Lung microvascular endothelial cell (primary cell): ENCODE measurements at places on chromosomes 2 and 18. TPM values are rescaled to one million over a fixed set of nuclear protein-coding genes. Genes with fewer than 3 reads are reported as not detected.

DUSP11 gene
- 16.6 and 19.8 TPM in 2 replicates for total RNA-seq

GBX2 gene
- under 0.01 and 2.0 TPM in 2 replicates for total RNA-seq

CRYGD gene
- not detected in 2 replicates for total RNA-seq

RTP5 gene
- not detected in 2 replicates for total RNA-seq

GALM gene
- total RNA-seq: 4.1 and 4.4 TPM in 2 replicates

GRCh38 chr18:73768043-73768442 is 379.6 kb downstream of the FBXO15 start:
- DNase-seq: no peak

DNA sequence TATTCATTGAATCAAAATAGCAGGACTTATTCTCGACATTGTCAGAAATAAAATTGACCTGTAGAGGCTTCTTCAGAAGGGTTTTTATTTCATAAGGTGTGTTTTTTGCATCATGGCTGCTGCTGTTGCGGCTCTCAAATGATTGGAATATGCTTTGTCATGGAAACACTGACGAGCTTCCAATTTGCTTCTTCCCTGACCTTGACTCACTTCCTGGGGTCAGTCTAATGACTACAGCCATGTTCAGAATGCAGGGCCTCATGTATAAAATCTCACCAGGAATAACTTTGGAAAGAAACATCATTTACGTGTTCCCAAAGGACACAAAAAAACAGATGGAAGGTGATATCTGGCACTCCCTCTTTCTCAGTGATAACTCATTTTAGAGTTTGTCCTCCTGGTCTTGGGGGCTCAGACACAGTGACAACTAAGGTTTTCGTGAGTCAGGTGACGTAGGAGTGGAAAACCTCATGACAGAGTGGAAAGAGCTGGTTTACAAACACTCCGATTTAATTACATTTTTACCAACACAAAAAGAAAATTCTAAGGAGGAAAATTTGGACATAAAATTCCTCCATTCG is 467.0 kb upstream of the RAB12 start:
- peak; percentile 91 for DNase-seq

GRCh38 chr2:80815259-80815658 is 510.7 kb upstream of the LRRTM1 start:
- no peak for DNase-seq

GRCh38 chr2:68737711-68738110 is 3.1 kb downstream of the ARHGAP25 start:
- no peak for DNase-seq

GRCh38 chr2:16971722-16972234 is 306.1 kb upstream of the CYRIA start:
- DNase-seq: no peak

- DNase-seq: no peak
Observed at GRCh38 chr2:157971702-157972101, 95.6 kb upstream of the ACVR1 start.

GRCh38 chr2:60486067-60486466 is 67.4 kb downstream of the BCL11A start:
- no peak for DNase-seq

DNA sequence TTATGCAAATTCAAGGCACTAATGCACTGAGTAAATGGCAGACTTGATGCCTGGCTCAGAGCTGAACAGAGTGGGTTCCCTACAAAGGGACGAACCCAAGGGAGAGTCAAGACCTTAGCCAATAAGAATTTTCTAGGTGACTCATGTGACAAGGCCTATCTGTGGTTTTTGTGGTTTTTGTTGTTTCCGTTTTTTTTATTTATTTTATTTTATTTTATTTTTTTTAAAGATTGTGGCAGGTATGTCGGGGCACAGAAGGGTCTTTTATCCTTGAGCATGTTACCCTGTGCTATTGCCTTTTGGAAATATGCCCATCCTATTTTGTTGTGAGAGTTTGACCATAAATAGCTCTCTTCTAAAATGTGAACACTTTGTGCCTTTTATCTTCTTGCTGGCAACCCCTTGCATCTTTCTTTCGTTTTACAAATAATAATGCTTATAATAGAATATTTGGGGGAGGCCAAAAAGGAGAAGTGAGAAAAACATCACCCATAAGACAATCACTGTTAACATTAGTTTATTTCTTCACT is 113.4 kb upstream of the AQP4 start:
- DNase-seq: no peak

DNA sequence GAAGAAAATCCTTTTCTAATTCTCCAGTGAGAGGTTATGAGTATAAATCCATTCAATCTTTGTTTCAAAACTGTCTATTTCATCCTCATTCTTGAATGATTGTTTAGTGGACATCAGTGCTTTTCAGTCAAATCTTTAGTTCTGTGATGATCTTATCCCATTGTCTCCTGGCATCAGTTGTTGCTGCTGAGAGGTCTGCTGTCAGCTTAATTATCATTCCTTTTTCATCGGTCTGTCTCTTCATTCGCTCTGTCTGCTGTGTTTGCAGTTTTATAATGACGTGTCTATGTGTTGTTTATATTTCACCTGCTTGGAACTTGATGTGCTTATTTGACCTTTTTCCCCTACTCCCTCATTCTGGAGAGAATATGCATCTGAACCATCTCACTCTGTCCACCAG is 69.2 kb upstream of the GLI2 start:
- no peak for DNase-seq

GRCh38 chr2:172223601-172224054 is 120.9 kb upstream of the DLX2 start:
- DNase-seq: no peak

DNA sequence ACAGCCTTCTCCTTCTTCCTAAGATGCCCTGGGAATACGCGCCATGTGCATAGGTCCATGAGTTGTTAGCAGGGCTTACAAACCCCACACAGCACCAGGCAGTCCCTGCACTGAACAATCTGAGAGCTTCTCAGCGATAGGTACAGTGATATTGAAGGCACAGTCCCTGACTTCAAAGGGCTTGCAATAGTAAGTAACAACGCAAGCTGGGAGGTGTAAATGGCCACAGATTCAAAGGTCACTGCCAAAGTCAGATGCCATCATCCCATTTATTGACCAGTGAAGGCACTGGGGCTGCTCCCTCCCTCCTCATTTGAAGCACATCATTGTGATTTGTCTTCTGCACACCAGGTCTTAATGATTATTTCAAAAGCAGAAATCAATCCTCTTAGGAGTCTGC is 541 bp upstream of the SCYGR3 start:
- no peak for DNase-seq

GRCh38 chr2:145012806-145013205 is 492.9 kb upstream of the ZEB2 start:
- no peak for DNase-seq

DNA sequence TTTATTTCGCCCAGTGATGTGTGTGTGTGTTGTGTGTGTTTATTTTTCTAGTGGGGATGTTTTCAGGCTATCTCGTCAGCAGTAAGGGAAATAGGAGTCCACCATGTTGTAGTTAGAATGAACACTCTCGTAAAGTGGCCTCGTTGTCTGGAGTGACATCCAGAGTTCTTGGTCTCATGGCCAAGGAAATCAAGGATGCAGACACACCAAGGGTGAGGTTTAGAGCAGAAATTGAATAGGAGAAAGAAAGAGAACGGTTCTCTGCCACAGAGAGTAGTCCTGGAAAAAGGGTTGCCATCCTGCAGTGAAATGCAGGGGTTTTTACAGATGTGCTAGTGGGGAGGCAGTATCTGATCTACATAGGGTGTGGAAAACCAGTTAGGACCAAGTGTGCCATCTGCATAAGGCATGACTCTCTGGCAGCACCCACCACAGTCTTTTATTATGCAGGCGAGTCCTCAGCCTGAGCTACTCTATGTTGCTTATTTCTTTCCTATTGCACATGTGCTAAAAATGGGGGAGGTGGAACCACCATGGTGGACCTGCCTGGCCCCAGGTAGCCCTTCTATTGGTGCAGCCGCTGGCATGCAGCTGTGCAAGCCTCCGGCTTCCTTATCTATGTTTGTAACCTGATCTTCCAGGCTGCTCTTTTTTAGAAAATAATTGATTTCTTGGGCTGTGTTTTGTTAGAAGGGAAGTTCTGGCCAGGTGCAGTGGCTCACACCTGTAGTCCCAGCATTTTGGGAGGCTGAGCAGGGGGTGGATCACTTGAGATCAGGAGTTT is 23.2 kb downstream of the RALB start:
- DNase-seq: no peak

DNA sequence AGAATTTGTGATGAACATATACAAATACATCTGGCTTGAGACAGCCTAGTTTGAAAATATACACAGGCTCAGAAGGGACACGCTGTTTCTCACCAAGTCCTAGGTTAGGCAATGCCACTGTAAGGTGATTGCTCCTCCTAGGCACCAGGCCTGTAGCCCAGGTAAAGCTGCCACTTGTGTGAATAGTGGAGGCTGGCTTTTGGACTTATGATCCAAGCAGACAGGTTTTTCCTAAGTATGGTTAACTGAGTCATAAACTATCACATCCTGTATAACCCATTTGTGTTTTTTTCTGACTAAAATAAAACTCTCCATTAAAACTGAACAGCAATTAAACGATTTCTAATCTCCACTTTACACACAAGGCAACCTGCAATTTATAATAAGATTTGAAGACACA is 81.0 kb downstream of the SEMA4F start:
- peak; percentile 4 for DNase-seq

DNA sequence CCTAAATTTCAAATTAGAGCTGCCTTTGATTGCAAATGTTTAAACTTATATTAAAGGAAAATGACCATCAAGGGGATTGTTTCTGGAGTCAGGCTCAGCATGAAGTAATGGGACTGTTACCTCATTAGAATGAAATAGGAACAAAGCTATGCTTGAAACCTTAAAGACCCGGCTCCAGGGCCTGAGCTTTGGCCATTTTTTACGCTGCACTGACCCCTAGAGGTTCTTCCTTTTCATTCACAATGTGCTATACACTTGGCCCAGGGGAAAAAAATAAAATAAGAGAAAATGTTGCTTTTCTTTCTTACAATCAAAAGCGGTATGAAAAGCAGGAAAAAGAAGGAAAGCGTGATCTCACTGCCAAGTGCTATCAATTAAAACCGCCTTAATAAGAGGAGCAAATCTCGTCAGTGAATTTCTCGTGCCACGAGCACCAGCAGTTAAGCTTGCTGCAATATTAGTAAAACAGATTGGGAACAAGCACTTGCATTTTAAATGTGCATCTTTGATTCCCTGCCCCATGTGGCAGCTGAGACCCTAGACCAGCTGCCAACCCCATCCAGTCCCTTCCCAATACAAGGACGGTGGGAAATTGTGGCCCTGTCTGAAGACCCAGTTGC is 96.6 kb downstream of the MBD2 start:
- DNase-seq: peak; percentile 59

GRCh38 chr18:62611453-62612288 is 88.8 kb downstream of the ZCCHC2 start:
- DNase-seq: no peak

GRCh38 chr2:167581961-167582574 is 665.3 kb downstream of the STK39 start:
- no peak for DNase-seq

DNA sequence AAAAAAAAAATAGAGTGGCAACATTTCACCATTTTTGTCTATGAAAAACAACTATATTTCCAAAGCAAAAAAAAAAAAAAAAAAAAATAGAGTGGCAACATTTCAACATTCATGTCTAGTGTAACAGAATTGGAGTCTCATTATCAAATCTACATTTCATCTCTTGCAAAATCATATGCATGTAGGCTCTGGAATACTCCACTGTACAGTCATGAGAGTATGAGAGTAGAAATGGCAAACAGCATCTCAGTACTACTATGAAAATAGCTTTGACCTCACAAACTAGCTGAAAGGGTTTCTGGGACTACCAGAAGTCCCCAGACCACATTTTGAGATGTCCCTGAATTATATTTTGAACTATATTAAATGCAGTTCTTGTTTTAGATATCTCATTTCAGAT is 82.8 kb downstream of the SMAD2 start:
- no peak for DNase-seq

DNA sequence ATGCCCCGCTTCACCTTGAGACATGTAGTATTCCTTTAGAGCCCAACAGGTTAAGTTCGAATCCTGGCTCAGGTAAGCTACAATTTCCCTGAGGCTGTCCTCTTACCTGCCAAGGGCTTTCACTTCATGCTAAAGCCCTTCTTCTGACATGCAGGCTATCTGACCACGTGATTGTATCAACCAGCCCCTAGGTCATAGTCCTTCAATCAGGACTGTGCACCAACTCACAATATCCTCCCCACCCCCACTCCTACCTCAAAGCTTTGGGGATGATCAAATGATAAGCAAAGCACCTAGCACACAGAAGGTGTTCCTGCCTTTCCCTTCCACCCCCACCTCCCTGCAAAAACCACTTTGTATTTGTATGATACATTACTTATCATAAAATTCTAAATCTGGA is 78.9 kb downstream of the AAK1 start:
- no peak for DNase-seq

DNA sequence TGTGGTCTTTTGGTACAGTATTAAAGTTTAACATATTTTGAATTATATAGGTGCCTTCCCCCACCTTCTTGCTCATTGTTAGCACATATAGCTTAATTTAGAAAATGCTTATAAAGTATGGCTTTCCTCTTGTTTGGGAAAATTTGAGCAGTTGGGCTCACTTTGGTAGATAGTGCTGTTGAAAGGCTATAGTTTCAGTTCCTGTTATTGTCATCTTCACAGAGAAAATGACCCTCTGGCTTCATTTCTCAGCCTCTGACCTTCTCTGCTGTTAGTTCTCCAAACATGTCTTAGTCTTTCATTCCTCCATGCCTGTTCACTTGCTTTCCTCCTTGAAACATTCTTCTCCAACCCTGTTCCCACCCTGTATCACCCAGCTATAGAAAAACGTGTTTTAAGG is 200.6 kb downstream of the WDR7 start:
- no peak for DNase-seq

GRCh38 chr2:165149439-165149838 is 54.4 kb downstream of the SCN3A start:
- DNase-seq: no peak

- DNase-seq: peak; percentile 33
Observed at GRCh38 chr18:3605954-3606443, 156.0 kb downstream of the TGIF1 start.

DNA sequence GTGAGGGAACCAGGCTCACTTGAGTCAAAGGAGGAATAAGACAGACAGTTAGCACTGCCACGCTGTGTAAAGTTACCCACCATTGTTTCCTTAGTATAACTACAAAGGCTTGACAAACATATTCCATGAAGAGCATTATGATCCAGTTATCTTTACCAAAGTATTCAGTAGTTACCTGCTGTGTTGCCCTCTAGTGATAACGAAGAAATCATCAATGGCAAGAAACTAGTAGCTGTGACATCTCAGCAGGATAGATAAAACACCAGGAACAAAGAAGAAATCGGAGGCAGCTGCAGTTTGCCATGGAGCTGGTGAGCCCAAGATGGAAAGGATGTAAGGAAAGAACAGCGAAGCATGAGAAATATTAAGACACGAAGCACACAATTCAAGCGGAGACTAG is 215.3 kb upstream of the FSHR start:
- no peak for DNase-seq

GRCh38 chr2:217980036-217980435 is 22.8 kb downstream of the TNS1 start:
- peak; percentile 26 for DNase-seq

- no peak for DNase-seq
Observed at GRCh38 chr2:184765112-184765895, 167.0 kb downstream of the ZNF804A start.
